CD4-positive, alpha-beta T cell treated with Interferon gamma for 1 hour (primary cell): ENCODE measurements at places on chromosomes 7 and 10.

DNA sequence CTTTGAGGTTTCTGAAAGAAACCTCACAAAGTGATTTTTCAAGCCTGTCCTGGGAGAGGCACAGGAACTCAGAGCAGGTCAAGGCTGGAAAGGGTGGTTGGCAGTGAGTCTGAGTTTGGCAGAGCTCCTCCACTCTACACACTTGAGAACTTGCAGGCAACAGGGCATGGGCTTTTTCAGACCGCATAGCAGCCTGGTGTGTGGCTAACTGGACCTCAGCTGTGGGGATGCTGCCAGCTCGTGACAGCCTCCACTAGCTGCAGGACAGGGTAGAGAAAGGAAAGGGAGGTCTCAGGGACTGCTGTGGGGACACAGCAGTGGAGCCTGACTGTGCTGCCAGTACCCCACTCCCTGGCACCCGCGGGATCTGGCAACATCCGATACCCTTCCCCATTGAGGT is 2.6 kb downstream of the CDHR1 start:
- DNase-seq = no peak

DNA sequence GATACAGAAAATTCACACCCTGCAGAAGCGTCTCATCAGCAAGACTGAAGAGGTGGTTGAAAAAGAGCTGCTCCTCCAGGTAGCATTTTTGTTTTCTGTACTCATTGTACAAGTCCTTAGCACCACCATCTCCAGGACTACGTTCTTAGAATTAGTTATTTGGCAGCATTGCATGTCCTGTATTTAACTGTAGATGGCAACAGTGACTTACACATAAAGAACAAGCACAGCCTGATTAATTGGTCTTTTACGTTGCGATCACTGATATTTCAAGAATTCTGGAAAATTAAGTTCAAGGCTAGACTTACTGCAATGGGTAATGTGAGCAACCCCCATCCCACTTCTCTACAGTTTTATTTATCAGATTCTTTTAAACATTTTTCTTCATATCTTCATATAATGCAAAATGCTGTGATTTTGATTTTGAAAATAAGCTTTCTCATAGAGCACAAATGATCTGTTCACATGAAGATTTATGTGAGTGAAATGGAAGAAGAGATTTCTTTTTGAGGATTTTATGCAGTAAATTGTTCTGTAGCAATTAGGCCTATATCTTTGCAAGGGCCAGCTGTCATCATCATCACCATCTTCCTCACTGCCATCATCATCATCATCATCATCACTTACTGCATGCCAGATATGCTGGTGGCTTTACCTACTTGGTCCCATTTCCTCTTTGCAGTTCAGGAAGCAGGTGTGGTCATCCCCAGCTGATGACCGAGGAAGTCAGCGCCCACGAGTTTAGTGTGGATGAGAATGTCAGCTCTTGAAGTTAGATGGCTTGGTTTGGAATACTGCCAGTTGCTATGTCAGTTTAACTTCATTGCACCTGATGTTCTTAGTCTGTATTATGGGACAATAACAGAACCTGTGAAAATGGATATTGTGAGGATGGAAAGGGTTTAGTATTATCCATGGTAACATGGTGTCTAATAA is 53.4 kb downstream of the CFAP58 start:
- DNase-seq = no peak

DNA sequence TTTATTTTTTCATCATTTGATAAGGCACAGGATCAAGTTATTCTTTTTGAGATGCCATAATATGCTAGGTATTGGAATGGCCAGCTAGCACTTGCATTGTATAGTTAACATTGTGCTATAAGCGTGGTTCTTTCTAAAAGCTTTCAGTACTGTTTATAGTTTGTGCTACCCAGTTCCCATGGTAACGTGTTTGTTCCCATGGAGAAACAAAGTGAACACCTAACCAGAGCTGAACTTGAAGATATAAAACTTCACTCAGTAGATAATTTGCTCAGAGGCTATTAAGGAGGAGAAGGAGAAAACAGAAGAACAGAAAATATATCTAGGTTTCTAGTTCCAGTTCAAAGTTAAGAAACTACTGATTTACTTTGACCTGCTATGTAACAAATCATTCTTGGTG is 23.6 kb upstream of the ITGB8 start:
- no peak for DNase-seq

DNA sequence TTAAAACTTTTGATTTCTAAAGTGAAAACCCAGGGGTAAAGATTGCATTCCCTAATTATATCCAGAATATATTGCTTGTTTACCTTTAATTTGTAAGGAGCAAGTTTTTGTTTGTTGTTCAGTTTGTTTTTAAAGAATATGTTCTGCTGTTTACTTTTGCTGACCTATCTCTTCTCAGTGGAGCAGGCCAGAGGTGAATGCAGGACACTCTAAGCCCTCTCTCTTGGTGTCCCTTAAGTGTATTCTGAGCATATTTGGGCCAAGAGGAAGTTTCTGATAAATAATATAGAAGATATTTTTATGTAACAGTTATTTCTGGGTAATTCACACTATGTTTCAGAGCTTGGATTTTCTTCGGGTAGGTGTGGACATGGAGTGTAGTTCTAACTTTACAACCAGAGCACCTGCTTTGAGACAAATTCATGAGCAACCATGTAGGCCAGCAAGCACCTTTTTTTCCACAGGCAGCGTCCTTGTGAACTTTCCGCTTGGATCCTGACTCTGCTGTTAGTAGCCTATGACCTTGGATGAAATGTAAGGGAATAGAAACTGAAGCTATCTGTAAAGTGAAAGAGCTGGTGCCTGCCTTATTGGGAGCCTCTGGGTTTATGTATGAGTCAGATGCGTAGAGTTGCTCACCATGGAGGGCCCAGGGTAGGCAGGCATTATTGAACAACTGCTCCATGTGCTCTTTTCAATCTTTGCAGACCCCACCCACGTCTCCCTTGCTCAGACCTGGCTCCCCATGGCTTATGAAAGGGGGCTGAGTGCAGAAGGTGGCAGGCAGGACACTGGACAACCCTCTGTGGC is 16.1 kb downstream of the OGDH start:
- no peak for DNase-seq

DNA sequence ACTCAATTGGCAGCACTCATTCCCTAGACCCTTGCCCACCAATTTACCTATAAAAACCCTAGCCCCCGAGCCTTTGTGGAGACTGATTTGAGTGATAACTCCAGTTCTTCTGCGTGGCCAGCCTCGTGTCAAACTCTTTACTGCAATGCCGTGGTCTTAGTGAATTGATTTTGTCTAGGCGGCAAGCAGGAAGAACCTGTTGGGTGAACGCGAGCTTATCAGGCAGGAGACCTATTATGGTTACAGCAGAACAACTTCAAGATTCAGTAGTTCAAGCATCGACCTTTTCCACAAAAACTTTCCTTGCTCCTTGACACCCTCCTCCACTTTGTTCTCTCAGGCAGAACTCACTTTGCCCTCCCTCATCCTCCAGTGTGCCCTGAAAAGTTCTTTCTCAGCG is 12.2 kb downstream of the SSMEM1 start:
- DNase-seq = no peak

GRCh38 chr7:108067844-108068243 is 62.3 kb downstream of the LAMB4 start:
- DNase-seq = no peak

GRCh38 chr10:77357611-77358310 is 279.8 kb downstream of the KCNMA1 start:
- no peak for DNase-seq

DNA sequence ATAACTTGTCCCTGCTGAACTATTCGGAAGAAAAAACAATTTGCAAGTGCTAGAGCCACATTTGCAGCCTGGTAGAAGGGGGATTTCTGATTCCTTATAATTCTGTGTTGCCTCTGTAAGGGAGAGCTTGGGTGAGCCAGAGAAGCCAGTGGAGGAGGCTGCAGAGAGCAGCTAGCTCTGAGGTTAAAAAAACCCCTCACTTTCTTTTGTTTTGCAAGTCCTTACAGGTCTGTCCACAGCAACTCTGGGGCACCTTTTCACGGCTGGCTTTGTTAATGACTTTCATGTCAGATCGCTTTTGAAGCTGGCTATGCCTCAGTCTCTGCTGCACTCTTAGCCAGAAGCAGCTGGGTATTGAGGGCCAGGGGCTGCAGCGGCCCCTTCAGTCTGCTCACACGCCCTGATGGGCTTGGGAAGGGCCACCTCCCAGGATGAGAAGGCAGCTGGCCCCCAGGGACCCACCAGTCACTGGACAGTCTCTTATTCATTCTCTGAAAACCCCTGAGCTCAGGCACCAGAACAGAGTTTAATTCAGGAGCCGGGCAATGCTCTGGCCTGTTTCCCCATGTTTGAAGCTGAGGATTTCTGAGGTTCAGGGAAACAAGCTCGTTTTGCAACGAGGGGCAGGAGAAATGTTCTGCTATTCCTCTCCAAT is 30.9 kb downstream of the TRIM8 start:
- no peak for DNase-seq

GRCh38 chr10:70571236-70571635 is 31.3 kb downstream of the PRF1 start:
- DNase-seq = no peak

- no peak for DNase-seq
Observed at GRCh38 chr7:123751821-123752220, 3.0 kb upstream of the WASL start.

GRCh38 chr10:120684226-120684625 is 166.9 kb upstream of the WDR11 start:
- DNase-seq = peak; percentile 10

- no peak for DNase-seq
Observed at GRCh38 chr10:70840836-70841235, 25.1 kb downstream of the SGPL1 start.

GRCh38 chr7:100130608-100131453 is 4.1 kb downstream of the MBLAC1 start:
- peak; percentile 79 for DNase-seq

DNA sequence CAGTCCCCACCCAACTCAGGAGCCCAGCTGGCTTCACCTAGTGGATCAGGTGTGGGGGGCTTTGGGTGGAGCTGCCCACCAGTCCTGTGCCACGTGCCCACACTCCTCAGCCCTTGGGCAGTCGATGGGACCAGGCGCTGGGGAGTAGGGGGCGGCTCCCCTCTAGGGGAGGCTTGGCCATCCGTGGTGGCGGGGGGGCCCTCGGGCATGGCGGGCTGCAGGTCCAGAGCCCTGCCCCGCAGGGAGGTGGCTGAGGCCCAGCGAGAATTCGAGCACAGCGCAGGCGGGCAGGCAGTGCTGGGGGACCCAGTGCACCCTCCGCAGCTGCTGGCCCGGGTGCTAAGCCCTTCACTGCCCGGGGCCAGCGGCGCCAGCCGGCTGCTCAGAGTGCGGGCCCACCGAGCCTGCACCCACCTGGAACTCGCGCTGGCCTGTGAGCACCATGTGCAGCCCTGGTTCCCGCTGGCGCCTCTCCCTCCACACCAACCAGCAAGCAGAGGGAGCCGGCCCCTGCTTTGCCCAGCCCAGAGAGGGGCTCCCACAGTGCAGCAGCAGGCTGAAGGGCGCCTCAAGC is 29.3 kb downstream of the ASNS start:
- no peak for DNase-seq

- DNase-seq = no peak
Observed at GRCh38 chr10:86385806-86386205, 19.2 kb upstream of the GRID1 start.

GRCh38 chr10:102775935-102776669 is 32.4 kb downstream of the WBP1L start:
- DNase-seq = peak; percentile 59

DNA sequence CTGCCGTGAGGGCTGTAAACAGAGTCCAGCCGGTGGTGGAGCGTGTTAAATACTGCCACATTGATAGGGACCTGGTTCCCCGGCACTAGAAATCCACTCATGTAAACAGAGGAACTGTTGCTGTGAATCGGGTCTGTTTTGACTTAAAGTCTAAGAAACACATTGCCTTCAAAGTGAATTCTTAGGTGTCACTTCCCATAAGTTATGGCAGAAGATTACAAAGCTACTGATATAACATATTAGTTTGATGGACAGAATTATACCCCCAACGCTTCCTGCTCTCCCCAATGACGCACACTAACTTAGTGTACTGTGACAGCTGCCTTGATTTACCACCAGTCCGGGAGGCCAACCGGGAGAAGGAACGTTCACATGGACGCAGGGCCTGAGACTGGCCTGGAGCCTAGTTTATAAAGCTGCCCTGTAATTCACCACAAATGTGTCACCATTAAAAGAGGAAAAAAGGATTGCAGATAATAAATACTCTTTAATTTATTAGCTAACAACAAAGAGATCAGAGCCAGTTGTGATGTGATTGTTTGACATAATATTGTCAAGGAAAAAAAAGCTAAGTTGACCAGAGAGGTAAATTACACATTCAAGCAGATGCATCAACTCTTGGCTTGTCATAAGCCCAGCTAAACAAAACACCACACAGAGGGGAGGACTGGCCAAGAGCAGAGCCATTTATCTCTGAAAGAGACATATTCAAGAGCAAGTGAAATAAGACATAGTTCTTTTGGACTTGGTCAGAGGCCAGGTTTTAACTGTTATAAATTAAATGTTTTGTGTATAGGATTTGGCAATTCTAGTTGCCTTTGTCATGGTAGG is 820.6 kb downstream of the LRMDA start:
- no peak for DNase-seq

DNA sequence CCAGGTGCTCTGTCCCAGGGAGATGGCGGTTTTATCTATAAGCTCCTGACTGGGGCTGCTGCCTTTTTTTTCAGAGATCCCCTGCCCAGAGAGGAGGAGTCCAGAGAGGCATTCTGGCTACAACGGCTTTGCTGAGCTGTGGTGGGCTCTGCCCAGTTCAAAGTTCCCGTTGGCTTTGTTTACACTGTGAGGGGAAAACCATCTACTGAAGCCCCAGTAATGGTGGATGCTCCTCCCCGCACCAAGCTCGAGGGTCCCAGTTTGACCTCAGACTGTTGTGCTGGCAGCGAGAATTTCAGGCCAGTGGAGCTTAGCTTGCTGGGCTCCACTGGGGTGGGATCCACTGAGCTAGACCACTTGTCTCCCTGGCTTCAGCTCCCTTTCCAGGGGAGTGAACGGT is 16.4 kb upstream of the SLC26A5 start:
- DNase-seq = no peak

DNA sequence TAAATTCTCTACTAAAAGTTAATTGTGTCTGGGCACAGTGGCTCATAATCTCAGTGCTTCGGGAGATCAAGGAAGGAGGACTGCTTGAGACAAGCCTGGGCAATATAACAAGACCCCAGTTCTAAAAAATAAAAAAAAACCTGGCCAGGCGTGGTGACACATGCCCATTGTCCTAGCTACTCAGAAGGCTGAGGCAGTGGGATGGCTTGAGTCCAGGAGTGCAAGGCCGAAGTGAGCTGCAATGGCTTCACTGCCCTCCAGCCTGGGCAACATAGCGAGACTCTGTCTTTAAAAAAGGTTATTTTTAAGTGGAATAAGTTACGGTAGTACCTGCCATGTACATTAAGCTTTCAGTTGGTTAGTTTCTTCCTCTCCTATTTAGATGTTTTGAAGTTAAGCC is 28.9 kb downstream of the CDK14 start:
- DNase-seq = no peak
